LoVo (cell line): ENCODE measurements at places on chromosomes 4 and X.

- no peak for DNase-seq
Observed at GRCh38 chr4:56689201-56689969, 8.3 kb upstream of the HOPX start.

- no peak for DNase-seq
Observed at GRCh38 chr4:30716158-30716557, 4.0 kb upstream of the PCDH7 start.

DNA sequence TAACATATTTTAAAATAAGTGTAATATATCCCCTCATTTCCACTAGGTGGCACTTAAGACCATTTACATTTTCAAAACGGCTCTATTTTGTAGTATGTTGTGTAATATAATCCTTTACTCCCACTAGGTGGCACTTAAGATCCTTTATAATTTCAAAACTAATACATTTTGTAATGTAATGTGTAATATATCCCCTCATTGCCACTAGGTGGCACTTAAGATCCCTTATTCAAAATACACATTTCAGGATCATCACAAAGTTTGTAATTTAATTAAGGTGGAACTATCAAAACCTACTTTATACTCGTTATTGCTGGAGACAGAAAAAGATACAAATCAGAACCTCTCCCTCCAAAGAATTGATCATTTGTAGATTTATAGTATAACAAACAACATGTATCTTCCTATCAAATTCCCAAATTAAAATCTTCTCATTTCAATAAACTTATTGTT lies 132.5 kb downstream of the ARHGAP6 start:
- DNase-seq, result peak; percentile 76

- DNase-seq, result no peak
Observed at GRCh38 chr4:54614149-54614548, 43.6 kb upstream of the KIT start.

- no peak for DNase-seq
Observed at GRCh38 chr4:31645236-31645635, 925.1 kb downstream of the PCDH7 start.

DNA sequence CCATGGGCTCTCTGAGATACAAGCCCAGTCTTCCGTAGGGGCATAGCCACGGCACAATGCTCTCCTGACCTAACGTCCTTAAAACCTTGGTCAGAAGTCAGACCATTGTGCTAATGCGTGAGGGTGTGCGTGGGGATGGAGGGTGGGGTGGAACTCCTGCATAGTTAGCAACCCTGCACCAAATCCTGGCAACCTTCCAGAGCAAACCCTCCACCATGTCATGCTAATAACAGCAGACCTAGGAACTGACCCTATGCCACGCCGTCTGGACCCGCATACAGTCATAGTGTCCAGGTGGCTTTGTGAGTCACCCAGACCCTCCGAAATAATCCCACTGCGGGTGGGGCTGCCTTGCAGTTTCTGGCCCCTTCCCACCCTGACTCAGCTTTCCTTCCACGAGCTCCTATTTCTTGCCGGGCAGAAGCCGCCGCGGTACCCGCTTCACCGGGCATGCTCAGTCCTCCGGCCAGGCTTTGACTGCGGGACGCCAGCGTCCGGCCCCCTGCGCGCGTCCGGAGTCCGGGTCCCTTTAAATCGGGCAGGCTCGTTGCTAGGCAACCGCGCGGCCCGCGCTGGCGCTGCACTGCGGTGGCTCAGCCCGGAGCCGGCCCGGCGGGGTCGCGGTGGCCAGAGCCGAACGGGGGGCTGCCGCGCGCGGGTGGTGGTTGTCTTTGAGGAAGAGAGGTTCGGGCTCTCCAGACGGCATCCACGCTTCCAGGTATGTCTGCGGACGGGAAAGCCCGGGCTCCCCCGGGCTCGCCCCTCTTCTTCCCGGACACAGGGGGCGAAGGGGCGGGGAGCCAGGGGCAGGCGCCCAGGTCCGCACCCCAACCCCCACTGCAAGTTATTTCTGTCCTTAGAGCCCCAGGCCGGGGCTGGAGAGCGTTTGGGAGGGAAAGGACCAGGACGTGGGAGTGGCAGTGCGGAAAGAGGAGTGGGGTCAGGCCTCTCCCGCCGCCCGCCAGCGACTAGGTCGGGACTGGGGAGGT lies at the start of gene CCDC160:
Gene CCDC160 (plus strand): TSS at position 557 of the 989 bp plus-strand sequence. CDS start 7,619 bp downstream, outside the sequence.
- peak; percentile 25 for DNase-seq

DNA sequence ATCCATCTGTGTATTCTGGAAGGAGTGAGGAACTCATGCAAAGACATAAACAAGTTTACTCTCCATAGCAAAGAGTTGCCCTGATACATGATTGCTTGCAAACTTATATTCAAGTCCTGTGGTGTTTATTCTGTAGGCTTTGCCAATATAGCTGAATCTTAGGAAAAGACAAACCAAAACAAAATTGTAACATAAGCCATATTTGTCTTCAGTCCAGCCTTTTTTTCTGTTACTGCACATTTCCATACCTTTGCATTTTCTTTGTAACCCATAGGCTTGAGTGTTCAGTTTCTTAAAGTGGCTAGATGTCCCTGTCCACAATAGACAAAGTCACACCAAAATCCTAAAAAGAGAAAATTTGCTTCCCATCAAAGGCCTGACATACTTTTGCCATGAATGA lies 120.4 kb downstream of the PPARGC1A start:
- no peak for DNase-seq

- DNase-seq, result no peak
Observed at GRCh38 chr4:150411520-150411919, 170.4 kb upstream of the MAB21L2 start.

GRCh38 chr4:6876440-6876839 lies 33.2 kb upstream of the TBC1D14 start:
- DNase-seq, result no peak

DNA sequence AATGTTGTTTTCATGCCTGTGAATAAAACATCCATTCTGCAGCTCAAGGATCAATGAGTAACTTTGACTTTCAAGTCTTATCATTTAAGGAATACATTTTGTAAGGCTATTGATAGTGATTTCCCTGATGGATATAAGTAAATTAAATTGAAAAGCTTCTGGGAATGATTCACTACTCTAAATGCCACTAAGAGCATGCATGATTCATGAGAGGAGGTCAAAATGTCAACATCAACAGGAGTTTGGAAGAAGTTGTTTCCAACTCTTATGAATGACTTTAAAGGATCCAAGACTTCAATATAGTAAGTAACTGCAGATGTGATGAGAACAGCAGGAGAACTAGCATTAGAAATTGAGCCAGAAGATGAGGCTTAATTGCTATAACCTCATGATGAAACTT lies 1487.3 kb downstream of the PCDH7 start:
- no peak for DNase-seq

DNA sequence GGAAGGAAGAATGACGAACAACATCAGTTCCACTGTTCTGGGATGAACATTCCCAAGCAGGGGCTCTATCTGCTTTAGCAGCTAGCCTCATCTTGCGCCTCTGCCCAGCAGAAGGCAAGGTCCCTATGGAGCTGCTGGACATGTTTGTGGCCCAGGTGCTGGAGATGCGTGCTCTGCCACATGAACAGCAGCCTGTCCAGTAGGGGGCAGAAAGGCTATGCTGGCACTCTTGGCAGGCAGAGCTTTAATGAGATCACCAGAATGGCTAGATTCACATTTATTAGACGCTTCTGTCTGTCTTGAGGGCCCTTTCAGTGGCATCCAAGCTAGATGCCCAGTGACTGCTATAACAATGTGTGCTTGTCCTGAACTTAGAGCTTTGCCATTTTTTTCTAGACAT lies 1826.0 kb downstream of the STIM2 start:
- DNase-seq, result no peak

- no peak for DNase-seq
Observed at GRCh38 chr4:178086320-178086719, 644.1 kb upstream of the AGA start.

GRCh38 chr4:175308236-175308635 lies 390.1 kb downstream of the ADAM29 start:
- peak; percentile 17 for DNase-seq

DNA sequence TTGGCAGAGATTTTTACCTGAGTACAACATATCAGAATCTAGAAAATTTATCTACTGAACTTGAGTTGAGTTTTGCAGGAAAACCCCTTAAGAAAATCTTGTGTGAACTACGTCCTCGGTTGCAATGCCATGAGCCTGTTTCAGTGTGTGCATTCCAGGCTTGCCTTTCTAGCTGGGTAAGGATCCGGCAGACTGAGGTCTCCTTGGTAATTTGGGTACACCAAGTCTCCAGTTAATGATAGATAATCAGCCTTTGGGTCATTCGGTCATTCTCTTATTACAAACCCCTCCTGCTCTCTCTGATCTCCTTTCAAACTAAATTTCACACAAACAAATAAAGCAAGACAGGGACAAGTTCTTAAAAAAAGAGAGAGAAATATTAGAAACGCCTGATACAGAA lies 5.9 kb upstream of the HAND2 start:
- DNase-seq, result no peak

DNA sequence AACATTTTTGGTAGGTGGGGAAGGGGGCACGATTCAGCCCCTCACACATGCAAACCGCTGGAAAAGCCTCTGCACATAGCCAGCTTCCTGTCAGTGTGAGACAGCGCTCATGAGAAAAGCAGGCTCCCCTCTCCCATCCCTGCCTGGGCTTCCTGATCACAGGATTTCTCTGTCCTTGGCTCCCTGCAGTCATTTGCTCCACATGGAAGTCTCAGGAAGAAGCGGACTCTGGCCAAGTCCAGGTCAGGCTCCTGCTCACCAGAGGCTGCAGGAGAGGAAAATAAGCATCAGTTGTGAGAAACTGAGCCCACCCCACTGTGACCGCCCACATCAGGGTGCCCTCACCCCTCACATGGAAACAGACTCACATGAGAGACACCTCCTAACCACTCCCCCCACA lies 664.3 kb upstream of the TENM3 start:
- DNase-seq, result no peak

DNA sequence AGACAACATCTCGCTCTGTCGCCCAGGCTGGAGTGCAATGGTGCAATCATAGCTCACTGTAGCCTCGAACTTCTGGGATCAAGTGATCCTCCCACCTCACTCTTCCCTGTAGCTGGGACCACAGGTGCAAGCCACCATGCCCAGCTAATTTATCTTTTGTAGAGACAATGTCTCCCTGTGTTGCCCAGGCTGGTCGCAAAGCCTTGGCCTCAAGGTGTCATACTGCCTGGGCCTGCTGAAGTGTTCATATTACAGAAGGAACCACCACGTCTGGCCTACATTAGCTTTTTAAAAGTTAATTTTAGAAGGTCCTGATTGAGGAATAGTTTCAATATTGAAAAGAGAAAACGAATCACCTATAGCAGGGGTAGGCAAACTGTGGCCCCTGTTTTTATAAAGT lies 22.5 kb downstream of the TRIML2 start:
- no peak for DNase-seq

DNA sequence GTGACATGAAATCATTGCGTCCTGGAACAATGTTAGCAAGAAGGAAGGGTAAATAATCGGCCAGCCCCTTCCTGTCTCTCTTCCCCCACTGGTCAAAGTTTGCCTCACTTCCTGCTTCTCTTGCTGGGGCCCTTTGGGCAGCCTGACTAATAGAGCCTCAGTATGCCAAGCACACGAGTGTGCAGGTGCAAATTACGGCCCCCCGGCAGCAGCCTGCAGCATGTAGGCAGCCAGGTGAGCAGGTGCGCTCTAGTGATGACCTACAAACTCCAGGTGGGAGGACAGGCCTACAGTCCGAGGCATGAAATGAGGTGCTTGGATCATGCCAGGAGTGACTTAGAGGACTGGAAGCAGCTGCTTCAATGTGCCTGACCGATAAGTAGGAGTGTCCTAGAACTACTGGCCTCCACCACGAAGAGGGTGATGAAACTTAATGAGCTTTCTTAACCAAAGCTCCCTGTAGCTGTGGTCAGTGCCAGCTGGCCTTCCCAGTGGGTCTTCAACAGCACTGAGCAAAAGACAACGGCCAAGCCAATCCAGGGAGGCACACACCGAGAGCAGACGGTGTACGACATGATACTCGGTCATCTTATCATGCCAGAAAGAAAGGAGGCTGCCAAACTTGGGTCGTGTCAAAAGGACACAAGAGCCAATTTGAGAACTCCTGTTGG lies 26.1 kb upstream of the FAT1 start:
- DNase-seq, result no peak

GRCh38 chr4:100008048-100008447 lies 58.0 kb upstream of the H2AZ1 start:
- DNase-seq, result no peak

DNA sequence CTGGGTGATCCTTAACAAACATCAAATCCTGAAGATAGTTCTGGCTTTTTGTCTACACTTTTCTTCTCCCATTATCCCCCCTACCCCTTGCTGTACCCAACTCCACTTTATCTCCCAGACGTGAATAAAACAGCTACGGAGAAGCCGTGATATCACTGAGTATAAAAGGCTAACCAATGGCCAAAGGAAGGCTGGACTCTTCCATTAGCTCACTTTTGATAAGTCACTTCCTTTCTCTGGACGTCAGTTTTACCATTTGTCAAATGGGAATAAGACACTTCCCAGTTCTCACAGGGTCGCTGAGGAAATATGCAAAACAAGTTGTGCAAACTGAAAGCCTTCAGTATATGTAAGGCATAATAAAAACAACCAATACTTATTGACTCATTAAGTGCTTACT lies 38.6 kb upstream of the EDA2R start:
- DNase-seq, result no peak

DNA sequence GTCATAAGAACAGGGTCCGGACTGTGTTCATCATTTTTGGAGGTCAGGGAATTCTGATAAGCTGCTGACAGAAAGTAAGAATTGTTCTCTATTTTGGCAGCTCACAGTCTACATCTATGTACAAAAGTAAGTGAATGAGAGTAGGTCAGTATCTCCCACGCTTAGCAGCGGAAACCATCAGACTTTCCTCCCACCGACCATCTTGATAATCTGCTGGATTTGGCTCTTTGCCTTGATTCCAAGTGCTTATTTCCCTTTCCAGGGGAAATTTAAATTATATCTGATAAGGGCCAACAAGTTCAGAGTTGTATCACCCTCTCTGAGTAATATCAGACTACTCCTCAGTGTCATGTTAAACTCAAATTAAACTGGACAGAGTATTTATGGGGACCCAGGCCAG lies 118.0 kb downstream of the CAMK2D start:
- no peak for DNase-seq

DNA sequence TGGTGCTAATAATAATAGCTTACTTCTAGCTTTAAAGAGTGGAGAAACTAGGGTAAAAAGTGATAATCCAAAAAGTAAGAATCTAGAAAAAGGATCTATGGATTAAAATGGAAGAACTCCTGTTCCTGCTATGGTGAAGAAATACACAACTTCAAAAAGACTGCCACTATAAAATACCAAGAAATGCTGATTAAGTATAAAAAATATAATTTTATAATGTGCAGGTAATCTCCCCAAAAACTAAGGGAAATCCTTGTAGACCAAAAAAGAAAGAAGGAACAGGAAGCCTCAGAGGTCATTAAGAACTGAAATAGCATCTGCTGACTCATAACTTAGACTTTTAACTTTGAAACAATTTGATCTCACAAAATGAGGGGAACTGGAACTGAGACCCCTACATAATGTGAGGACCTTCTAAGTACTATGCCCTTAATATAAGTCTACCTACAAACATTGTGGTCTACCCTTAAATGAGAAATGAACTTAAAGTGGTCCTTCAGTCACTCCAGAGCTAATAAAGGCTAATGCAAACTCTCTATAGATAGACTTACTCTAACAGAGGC lies 50.6 kb upstream of the SRPX start:
- no peak for DNase-seq

GRCh38 chrX:133185119-133185518 lies 33.0 kb downstream of the TFDP3 start:
- peak; percentile 39 for DNase-seq
